ENCODE measurements at places on chromosomes 3 and 15.

- H3K27ac ChIP-seq = peak overlapping the region; percentile 26
- peaks cover 5% of the 10 kb centered on the region for H3K4me1 ChIP-seq
- H3K36me3 ChIP-seq = no peaks in the 10 kb centered on the region
- H3K4me3 ChIP-seq = peak overlapping the region; percentile 58
- no peaks in the 10 kb centered on the region for H3K27me3 ChIP-seq
- peak; percentile 23 for DNase-seq
Observed at GRCh38 chr15:92714077-92714476, 58.5 kb upstream of the FAM174B start.

GRCh38 chr3:102390171-102390864 is 44.5 kb upstream of the ZPLD1 start:
- no peaks in the 10 kb centered on the region for H3K4me1 ChIP-seq
- H3K36me3 ChIP-seq = no peaks in the 10 kb centered on the region
- no peak for DNase-seq
- no peaks in the 10 kb centered on the region for H3K27me3 ChIP-seq
- no peak overlapping the region for H3K27ac ChIP-seq

GRCh38 chr3:182450942-182451787 is 342.1 kb upstream of the ATP11B start:
- H3K27ac ChIP-seq = no peak overlapping the region
- no peaks in the 10 kb centered on the region for H3K27me3 ChIP-seq
- H3K36me3 ChIP-seq = no peaks in the 10 kb centered on the region

GRCh38 chr3:23254282-23254681 is 51.2 kb downstream of the UBE2E2 start:
- no peaks in the 10 kb centered on the region for H3K27me3 ChIP-seq
- no peak overlapping the region for H3K27ac ChIP-seq
- H3K4me3 ChIP-seq = no peak overlapping the region
- DNase-seq = no peak
- H3K4me1 ChIP-seq = no peaks in the 10 kb centered on the region
- H3K36me3 ChIP-seq = no peaks in the 10 kb centered on the region

DNA sequence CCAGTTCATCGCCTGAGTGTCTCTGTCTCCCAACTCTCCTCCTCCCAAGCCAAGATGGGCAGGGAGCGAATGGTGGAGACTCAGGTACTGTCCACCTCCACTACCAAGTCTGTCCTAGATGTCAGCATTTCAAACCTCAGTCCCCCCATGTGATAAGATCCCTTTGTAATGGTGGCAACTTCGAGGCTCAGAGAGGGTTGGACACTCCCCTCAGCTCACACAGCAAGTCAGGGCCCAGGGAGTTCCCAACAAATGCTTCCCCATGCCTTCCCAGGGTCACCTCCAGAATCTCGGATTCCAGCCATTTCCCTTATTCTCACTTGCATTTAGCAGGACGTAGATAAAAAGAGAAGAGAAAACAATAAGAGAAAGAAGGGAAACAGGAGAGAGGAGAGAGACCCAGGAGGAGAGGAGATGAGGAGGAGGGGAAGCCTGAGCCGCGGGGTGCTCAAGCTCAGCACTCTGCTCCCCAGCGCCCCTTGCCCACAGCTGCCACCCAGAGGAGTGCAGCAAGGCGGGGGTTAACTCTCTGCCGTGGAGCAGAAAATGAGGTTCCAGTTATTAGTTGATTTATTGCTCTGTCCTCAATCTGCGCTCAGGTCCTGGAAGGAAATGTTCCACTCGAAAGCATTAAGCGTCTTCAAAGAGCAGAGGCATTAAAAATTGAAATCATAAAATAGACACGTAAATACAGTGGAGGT is 84.1 kb upstream of the LINGO1 start:
- no peaks in the 10 kb centered on the region for H3K4me1 ChIP-seq
- no peak overlapping the region for H3K27ac ChIP-seq
- no peaks in the 10 kb centered on the region for H3K36me3 ChIP-seq
- no peaks in the 10 kb centered on the region for H3K27me3 ChIP-seq
- no peak for DNase-seq

GRCh38 chr3:189229196-189229828 is 57.5 kb downstream of the TPRG1 start:
- no peak overlapping the region for H3K4me3 ChIP-seq
- H3K27ac ChIP-seq = no peak overlapping the region
- H3K36me3 ChIP-seq = no peaks in the 10 kb centered on the region
- no peak for DNase-seq
- no peaks in the 10 kb centered on the region for H3K4me1 ChIP-seq
- H3K27me3 ChIP-seq = no peaks in the 10 kb centered on the region

Measured in heart left ventricle (tissue), 16 donors.